ENCODE measurements at places on chromosomes 2 and 18. TPM values are rescaled to one million over a fixed set of nuclear protein-coding genes. Genes with fewer than 3 reads are reported as not detected.

The IL36B gene
- total RNA-seq, result not detected

The SMIM21 gene
- not detected for total RNA-seq

The RUFY4 gene
- not detected for total RNA-seq

The PDE1A gene
- 3.0 TPM for total RNA-seq
